ENCODE measurements at places on chromosomes 7 and 10.

DNA sequence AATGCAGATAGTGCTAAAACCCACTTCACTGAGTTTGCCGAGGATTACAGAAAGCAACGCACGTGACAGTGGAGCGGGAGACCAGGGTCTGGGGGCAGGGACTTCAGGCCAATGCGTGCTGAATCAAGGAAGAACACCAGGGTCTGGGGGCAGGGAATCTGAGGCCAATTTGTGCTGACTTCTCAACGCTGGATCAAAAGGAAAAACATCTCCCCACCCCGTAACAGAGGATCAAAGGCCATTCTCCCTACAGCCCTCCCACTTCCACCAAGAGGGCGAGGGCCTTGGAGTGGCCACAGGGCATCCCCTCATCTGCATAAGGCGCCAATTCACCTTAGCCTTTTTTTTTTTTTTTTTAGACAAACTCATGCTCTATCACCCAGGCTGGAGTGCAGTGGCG is 22.3 kb upstream of the BNIP3 start:
- DNase-seq: no peak

- DNase-seq: no peak
These were observed 429.7 kb downstream of the EXOC4 start for GRCh38 chr7:133682364-133683181.

GRCh38 chr10:97714401-97715258 is 1.1 kb downstream of the MARVELD1 start:
- DNase-seq: no peak

DNA sequence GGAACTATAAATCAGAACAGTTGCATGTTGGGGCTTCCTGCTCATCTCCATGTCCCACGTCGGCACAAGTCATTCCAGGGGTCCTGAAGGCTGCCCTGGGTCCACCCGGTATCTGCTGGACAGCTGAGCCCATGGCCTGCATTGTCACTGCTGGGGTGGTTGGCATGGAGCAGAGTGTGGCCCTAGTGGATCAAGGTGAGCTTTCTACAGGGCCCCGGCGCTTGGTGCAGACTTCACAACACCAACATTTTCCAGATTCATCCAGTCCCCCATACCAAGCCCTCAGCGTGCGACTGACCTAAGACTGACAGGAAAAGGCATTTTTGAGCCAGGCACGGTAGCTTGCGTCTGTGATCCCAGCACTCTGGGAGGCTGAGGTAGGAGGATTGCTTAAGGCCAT is 175.5 kb upstream of the LYZL2 start:
- DNase-seq: no peak

DNA sequence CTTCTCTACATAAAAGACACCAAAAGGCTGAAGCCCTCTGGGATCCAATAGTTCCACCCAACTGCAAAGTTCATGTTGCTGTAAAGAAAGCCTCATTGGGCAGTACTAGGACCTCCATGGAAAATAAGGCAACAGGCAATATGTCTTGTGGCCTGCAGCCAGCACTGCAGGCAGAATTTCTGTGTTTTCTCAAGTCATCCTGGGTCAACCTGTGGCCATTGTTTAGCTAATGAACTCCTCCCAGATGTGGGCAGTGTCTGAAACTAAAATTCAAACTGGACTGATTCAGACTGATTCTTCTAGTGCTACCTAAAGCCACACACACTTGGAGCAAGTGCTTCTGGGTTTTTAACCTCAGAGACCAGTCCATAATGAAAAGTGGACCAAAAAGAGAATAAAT is 141.5 kb downstream of the PPP1R17 start:
- DNase-seq: no peak

DNA sequence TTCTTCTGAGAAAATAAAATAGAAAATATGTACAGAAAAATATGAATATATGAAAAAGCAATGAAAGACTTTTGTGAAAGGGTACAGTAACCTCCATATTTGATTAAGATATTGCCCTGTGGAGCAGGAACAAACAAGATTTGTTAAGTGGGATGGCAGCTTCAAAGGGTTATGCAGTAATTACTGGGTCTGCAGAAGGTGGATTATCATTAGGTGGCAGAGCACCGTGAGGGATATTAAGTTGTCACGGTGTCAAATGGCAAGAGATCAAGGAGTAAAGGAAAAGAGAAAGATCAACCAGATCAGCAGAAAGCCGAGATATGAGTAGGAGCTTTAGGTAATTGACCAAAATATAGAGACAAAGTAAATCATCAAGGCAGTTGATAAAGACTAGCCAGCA is 44.1 kb downstream of the DGKB start:
- no peak for DNase-seq

GRCh38 chr10:74641659-74642058 is 184.7 kb upstream of the KAT6B start:
- no peak for DNase-seq

Measured in NAMALWA (cell line).